ENCODE measurements at places on chromosomes 2 and 18.
A peak's percentile ranks its signal among the peaks of the same experiment; 100 is the strongest.

GRCh38 chr2:223306371-223306770, 254.4 kb downstream of the KCNE4 start:
- DNase-seq, result peak; percentile 7

- no peak for DNase-seq
Measured at GRCh38 chr2:119536707-119537106, 7.5 kb upstream of the CFAP221 start.

DNA sequence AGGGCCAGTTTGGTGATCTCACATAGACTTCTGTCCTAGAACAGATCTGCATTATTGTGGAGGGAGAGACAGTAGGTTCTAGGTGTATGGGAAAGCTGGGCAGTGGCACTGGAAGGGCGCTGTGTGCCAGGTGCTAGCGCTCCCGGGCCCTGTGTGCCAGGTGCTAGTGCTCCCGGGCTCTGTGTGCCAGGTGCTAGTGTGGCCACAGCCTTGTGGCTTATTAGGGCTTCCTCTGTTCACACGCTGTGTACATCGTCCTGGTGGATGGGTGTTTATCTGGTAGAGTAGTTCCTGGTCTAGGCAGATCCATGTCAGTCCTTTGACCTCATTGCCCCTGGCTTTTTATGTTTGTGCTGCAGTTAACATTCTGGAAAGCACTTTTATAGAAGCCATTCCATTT, 263.4 kb downstream of the AGAP1 start:
- no peak for DNase-seq

DNA sequence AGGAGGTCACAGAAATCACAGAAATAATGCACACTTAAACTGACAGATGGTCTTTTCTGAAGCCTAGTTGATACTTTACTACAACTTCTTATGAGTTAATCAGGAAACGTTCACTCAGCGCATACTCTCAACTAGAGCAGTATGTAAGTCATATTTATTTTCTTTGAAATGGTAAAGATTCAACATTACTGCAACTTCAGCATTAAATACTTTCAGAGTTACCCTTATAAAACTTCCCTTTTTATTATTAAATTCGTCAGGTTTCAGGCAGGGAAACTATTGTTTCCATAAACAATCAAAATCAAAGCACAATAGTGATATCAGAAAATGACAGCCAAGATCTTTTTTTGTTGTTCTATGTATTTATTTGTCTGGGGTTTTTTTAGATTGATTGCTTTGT, 222.6 kb upstream of the RND3 start:
- DNase-seq, result no peak

- no peak for DNase-seq
Measured at GRCh38 chr2:121907928-121908327, 152.5 kb downstream of the TSN start.

GRCh38 chr2:174106736-174107135, 141.6 kb upstream of the SP3 start:
- DNase-seq, result no peak

DNA sequence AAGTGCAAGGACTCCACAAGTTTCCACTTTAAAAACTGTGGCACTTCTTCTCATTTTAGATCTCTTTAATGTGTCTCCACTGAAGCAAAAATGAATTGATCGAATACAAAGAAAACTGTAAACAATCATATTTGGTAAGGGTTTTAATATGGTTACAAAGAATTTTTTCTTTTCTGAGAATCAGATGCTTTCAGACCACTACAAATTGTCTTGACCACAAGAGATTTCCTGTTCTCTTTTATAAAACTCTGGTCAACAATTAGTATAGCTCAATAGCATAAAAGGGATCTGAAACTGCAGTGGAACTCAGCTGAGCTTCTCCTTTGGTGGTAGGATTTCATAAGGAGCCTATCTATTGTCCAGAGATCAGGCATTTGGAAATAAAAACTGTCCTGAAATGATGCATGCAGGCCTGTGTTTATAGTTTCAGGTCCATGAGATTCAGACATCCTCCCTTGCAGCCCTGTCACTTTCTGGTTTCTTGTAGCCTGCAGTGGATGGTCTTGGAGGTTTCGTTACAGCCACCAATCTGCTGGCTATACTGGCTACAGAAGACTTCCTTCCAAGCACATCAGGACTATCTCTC, 120.0 kb downstream of the DOCK10 start:
- no peak for DNase-seq

GRCh38 chr18:32899819-32900218, 127.0 kb upstream of the KLHL14 start:
- DNase-seq, result no peak

Data from T-helper 2 cell (primary cell).